Muscle of back (tissue), 13 donors: ENCODE measurements at places on chromosomes 5 and 9. TPM values are rescaled to one million over a fixed set of nuclear protein-coding genes. Genes with fewer than 3 reads are reported as not detected.

Gene C9orf43
- 0.19 TPM for polyA plus RNA-seq

- no peak for DNase-seq
Measured at GRCh38 chr9:113153599-113153998, 2.8 kb downstream of the SLC31A2 start.

GRCh38 chr5:77791356-77791755, 15.2 kb upstream of the TBCA start:
- DNase-seq, result no peak

DNA sequence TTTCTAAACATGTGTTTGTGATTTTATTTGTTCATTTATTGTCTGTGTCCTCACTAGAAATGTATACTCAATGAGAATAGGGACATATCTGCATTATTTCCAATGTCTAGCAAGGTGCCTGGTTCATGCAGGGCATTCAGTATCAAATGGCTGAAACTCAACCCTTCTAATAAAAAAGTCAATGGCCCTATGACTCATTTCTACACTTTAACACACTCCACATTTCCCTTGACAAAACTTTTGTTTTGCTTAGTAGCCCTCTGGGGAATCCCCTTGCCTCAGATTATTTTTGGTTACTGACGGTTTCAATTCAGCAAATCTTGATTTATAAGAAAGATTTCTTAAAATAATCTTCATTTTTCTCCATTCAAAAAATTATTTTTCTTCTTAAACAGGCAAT, 206.0 kb upstream of the DMRTA1 start:
- no peak for DNase-seq

- no peak for DNase-seq
Measured at GRCh38 chr5:59753599-59753998, 139.9 kb downstream of the PDE4D start.

DNA sequence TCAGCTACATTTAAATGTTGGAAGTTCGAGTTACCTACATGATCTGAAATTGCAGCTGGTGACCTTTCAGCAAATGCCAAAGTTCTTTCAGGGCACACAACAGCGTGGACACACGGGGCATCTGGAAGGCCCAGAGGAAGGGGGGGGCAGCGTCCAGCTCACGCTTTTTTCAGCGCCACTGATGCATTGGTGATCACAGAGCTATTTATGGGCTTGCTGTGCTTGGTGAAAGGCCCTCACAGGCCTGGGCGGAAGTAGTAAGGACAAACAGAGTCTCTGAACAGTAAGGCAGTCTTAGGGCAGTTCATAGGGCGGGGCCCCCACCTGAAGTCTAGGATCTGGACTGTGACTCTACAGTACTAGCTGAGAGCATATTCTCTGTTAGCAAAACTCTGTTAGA, 6.6 kb upstream of the FBP2 start:
- DNase-seq, result no peak

GRCh38 chr5:138972230-138972629, 97.1 kb upstream of the LRRTM2 start:
- DNase-seq, result peak; percentile 54

DNA sequence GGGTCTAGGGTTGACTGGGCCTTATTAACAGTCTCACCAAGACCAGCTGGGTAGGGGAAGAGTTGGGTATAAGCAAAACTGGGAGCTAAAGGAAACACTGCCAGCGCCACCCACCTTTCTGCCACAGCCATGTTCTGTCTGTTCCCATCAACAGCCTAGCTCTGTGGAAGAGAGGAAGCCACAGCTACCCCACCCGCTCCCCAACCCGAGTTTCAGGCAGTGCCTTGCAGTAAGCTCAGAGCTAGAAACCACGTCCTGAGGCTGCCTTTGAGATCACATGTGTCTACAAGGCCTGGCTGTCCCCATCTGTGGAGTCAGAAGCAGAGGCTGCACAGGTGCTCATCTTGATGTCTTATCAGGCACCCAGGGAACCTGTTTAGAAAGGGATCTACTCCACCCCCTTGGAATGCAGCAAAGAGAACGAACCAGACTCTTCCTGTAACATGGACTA, 15.3 kb downstream of the HNRNPH1 start:
- DNase-seq, result no peak

Gene EPB41L4A
- polyA plus RNA-seq, result 4.9 TPM

DNA sequence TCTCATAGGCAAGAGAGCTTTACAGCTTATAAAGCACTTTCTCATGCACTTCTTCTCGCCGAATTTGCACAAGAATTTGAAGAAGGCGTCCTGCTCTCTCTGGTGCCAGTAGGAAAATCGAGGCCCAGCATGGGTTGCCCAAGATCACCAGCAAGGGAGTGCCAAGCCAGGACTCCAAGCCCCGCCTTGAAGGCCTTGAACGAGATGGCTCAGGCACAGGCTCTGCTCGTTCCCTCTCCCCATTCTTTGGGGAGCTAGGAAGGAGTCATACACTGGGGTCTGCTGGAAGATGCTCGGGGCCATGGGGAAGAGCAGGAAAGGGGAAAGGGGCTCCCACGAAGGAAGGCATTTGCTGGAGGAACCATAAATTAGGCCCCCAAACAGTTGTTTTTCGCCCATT, 46.7 kb downstream of the PAX5 start:
- no peak for DNase-seq

GRCh38 chr5:10501554-10502075, 59.9 kb downstream of the ROPN1L start:
- DNase-seq, result no peak

GRCh38 chr5:142107736-142108431, 695 bp upstream of the NDFIP1 start:
- DNase-seq, result no peak

DNA sequence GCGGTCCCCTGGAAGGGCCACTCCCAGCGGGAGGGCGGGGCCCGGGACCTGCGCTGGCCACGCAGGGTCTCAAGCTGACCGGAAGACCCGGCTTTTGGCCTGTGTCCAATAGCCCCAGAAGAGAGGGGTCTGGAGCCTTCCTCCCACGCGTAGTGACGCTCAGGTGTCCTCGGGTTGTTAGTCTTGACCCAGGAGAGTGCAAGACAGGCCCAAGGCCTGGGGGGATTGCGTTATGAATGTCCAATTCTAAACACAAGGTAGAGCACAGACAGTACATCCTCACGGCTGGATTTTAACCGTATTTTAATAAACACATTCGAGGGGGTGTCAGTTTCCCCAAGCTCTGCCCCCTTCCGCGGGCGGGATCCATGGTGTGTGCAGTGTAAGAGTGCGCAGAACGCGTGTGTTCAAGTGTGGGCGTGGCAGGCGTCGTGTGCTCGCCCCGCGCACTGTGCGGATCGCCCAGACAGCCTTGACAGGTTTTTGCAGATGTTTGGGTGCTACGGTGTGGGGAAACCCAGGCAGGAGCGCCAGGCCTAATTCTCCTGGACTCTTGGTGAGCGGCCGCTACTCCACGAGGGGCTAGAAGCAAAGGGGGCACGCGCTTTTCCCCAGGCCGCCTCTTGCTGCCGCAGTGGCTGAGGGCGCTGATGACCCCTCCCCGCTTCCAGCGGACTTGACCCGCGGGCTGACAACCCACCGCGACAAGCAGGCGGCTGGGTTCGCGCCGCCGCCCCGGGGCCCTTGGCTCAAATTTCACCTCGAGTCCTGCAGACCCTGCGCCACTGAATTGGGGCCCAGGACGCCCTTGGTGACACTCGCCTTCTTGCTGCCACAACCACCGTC, 6.1 kb upstream of the DMRT3 start:
- DNase-seq, result peak; percentile 52

- no peak for DNase-seq
Measured at GRCh38 chr9:137175345-137175961, 3.6 kb upstream of the TMEM210 start.

Gene ADAMTS13
- 5.9 TPM for polyA plus RNA-seq

GRCh38 chr5:20360263-20360662, 372.3 kb upstream of the CDH18 start:
- peak; percentile 36 for DNase-seq

DNA sequence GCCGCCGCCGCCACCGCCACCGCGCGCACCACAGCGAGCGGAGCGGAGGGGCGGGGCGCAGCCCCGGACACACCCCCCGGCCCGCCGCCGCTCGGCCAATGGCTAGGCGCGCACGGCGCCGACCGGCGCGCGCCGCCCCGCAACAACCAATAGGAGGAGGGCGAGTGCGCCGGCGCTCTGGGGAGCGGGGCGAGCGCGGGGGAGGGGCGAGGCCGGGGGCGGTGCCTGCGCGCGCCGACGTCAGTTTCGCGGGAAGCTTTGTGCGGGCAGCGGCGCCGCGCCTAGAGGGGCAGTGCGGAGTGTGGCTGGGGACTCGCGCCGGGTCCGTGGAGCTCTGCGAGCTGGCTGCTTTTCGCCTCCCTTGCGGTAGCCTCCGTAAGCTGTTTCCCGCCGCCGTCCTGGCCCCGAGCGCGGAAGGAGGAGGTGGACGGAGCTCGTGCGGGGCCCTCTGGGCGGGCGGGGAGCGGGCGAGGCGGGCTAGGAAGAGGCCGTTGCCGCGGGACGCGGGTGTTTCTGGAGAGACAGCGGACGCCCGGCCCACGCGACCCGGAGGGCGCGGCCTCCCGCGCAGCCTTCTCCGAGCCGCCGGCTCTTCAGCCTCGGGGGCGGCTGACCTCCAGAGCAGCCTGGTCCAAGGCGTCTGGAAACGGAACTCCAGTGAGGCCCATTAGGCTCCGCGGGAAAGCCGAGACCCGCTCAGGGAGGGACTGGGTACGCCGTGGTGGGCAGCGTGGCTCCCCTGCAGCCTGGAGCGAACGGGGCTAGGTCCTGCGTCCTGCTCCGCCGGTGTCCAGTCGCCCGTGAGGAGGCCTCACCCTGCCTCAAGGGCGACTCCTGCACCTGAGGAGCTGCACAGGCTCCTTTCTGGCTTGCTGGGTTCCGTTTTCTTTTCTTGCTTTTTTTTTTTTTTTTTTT, at the start of gene ZMYND19:
ZMYND19 (minus strand) TSS at position 44 of the 915 bp plus-strand sequence. CDS start 249 bp downstream, outside the sequence.
- peak; percentile 92 for DNase-seq

- no peak for DNase-seq
Measured at GRCh38 chr5:19314840-19315239, 673.2 kb downstream of the CDH18 start.

DNA sequence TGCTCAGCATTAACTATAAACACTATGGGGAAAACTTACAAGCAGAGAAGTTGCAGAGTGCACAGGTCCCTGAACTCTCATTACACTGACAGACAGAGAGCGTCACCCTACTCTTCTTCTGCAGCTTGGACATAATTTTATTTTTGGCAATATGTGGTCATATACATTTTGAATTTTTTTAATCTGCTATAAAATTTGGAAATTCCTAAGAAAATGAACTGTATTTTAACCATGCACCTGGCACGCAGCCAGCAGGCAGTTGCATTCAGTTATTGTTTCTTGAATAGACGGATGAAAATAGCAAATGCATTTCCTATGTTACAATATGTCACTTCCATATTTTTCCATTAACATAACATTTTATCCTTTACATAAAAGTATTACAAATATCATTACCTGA, 100.2 kb downstream of the SLC25A46 start:
- no peak for DNase-seq

Gene SUSD3
- polyA plus RNA-seq, result 4.4 TPM

Gene SLC36A2
- polyA plus RNA-seq, result 0.16 TPM

- no peak for DNase-seq
Measured at GRCh38 chr5:108941746-108942145, 194.0 kb downstream of the FER start.

- DNase-seq, result no peak
Measured at GRCh38 chr5:180609386-180609785, 18.1 kb upstream of the SCGB3A1 start.
